H1 (cell line): ENCODE measurements at places on chromosomes 4 and X. TPM values are rescaled to one million over a fixed set of nuclear protein-coding genes. Genes with fewer than 3 reads are reported as not detected.

- DNase-seq: no peak
- no peak within 1 kb of the TSS for H3K4me3 ChIP-seq
Measured at GRCh38 chr4:74308215-74308614, at the start of gene EPGN. EPGN (plus strand) TSS chr4:74308470; CDS start chr4:74308534, 64 bp downstream.

DNA sequence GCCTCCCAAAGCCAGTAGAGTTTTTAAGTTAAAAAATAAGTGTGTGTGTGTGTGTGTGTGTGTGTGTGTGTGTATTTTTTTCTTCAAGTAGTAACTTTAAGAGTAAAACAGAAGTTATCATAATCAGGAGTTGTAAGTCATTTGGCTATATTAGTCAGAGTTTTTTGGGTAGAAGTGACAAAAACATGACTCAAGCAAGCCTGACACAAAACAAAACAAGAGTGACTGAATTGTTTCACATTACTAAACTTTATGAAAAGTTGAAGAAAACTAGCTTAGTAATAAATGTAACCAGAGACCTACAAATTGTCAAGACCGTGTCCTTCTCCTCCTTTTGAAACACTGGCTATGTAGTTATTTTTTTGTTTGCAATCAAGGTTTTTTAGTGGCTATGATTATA, 738.0 kb upstream of the PITX2 start:
- DNase-seq: no peak
- H3K27ac ChIP-seq: no peak overlapping the region
- H3K4me3 ChIP-seq: no peak overlapping the region
- H3K27me3 ChIP-seq: no peaks in the 10 kb centered on the region
- H3K4me1 ChIP-seq: no peaks in the 10 kb centered on the region

GRCh38 chrX:74925225-74926088, at the start of gene NEXMIF:
NEXMIF (minus strand) TSS chrX:74925452.
- no peaks in the 10 kb centered on the region for H3K36me3 ChIP-seq
- peaks cover 14% of the 10 kb centered on the region for H3K27me3 ChIP-seq
- DNase-seq: peak; percentile 58
- H3K4me1 ChIP-seq: no peaks in the 10 kb centered on the region
- H3K4me3 ChIP-seq: peak within 1 kb of the TSS; percentile 62
- no peak within 1 kb of the TSS for H3K27ac ChIP-seq

The TLR8 gene
- total RNA-seq: not detected in 2 replicates

The MMRN1 gene
- not detected in 2 replicates for total RNA-seq
